Activated CD4-positive, alpha-beta memory T cell treated with anti-CD3 and anti-CD28 coated beads for 36 hours (primary cell): ENCODE measurements at places on chromosomes 1 and 21.

DNA sequence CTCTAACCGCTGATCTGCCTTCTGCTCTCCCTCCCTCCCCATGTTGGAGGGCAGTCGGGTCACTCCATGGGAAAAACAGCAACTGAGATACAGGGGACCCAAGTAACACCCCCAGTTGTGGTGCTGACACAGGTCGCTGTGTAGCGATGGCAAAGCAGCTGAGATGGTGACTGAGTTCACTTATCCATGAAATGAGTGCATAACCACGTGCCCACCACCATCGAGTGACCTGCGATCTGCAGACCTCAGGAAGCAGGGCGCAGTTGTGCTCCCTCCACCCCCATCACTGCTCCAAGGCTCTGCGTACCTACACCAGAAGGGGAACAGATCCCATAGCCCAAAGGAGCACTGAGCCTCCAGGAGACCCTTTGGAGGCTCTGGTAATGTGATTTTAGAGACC, 31.1 kb downstream of the KCNN3 start:
- no peak for DNase-seq

DNA sequence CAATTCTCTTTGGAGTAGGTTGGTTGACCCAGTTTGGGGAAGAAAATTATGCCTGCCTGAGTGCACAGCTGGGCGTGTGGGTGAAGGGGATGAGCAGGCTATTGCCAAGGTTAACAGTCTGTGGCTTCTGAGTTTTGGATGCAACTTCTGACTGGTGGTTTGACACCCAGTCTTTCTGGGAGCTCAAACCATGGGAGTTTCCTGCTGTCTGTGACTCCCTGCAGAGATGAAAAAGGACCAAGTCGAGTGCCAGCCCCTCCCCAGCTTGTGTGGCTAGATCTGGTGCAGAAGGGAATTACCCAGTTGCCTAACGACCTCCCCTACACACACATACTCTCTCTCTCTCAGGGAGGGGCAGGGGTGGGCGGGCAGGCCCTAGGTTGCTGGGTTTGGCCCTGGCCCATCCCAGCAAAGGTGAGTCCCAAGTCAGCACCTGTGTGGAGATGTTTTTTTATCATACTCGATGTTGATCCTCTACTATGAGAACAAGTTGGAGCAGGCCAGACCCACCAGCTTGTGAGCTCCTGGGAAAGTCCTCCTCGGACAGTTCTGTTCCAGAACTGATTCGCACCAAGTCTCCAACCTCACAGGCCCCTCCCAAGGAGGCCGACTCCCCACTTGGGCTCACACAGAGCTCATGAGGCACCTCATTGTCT, 28.2 kb downstream of the PKP1 start:
- DNase-seq = peak; percentile 28

- no peak for DNase-seq
These were observed 43.1 kb upstream of the IGSF3 start for GRCh38 chr1:116710420-116711262.

GRCh38 chr1:58439946-58440345, 106.6 kb downstream of the OMA1 start:
- no peak for DNase-seq
